Dorsolateral prefrontal cortex (tissue), 122 donors: ENCODE measurements at places on chromosomes 1 and 21. TPM values are rescaled to one million over a fixed set of nuclear protein-coding genes. Genes with fewer than 3 reads are reported as not detected.

DNA sequence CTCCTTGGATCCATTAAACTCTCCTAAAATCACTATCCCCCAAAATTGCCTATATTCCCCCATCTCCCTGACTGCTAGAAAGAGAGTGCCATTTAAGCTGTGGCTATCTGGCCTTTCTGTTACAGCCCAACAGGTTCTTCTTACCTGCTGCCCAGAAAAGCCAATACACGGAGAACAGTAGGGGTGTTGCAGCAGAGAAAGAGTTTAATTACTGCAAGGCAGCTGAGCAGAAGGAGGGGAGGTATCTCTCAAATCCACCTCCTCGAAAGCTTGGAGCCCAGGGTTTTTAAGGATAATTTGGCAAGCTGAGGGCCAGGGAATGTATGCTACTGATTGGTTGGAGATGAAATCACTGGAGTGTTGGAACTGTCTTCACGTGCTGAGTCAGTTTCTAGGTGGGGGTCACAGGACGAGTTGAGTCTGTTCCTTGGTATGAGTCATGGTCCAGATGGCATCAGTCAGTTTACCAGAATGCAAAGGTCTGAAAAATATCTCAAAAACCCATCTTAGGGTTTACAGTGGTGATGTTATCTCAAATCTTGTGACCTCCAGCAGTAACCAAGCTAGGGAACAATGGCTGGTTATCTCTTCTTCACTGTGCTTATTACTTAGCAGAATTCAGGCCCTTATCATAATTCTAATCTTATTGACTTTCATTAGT, 89.8 kb downstream of the SMYD3 start:
- DNase-seq = no peak

- no peak for DNase-seq
These were observed 13.1 kb downstream of the C1orf115 start for GRCh38 chr1:220703305-220703704.

DNA sequence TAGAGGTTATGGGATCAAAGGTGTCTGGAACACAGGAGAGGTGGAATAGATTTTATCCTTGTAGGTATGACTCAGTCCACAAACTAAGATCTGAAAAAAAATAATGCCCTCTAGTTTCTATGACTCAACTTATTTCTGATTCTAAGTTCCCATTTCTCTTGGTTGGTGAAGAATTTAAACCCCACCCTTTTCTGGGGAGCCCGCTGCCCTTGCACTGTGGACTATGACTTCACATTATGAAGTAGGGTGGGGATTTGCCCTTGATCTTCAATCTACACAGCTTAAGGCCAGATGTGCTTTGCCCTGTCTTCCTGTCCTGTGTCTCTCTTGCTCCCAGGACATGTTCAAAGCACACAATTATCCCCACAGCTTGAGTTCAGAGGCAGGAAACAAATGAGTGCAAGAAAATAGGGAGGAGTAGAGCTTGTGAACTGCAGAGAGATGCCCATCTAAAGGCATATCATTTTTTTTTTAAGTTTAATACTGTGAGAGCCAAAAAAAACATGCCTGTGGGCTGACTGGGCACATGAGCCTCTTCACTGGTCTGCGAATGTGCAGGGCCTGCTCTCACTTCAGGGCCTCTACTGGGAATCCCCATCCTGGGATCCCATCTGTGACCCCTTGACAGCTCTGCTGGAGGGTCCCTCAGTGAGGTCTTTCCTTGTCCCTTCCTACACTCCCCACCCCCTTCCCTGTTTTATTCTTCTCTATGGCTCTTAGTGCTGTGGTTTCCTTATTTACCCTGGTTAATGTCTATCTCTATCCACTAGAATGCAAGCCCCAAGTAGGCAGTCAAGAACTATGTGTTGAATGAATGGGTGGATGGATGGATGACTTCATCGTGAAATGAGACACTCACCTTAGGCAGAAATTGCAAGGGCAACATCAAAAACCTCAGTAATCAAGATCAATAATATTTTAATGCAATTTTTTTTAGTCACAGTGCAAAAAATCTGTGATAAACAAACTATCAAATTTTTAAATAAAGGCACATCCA, 61.5 kb downstream of the CD58 start:
- no peak for DNase-seq

GRCh38 chr1:109112056-109112651, 1.8 kb upstream of the ELAPOR1 start:
- no peak for DNase-seq

- no peak for DNase-seq
These were observed 65.6 kb upstream of the RRP15 start for GRCh38 chr1:218219460-218219859.

- no peak for DNase-seq
These were observed 2.8 kb downstream of the COL18A1 start for GRCh38 chr21:45407629-45408247.

- DNase-seq = no peak
These were observed 247.6 kb downstream of the KCNJ6 start for GRCh38 chr21:37668462-37669239.

- DNase-seq = peak; percentile 89
These were observed at the start of gene HECTD3 for GRCh38 chr1:45010855-45011811. Gene HECTD3, minus strand, starts transcription at chr1:45011324. Its CDS starts 67 bp downstream, at chr1:45011257.

DNA sequence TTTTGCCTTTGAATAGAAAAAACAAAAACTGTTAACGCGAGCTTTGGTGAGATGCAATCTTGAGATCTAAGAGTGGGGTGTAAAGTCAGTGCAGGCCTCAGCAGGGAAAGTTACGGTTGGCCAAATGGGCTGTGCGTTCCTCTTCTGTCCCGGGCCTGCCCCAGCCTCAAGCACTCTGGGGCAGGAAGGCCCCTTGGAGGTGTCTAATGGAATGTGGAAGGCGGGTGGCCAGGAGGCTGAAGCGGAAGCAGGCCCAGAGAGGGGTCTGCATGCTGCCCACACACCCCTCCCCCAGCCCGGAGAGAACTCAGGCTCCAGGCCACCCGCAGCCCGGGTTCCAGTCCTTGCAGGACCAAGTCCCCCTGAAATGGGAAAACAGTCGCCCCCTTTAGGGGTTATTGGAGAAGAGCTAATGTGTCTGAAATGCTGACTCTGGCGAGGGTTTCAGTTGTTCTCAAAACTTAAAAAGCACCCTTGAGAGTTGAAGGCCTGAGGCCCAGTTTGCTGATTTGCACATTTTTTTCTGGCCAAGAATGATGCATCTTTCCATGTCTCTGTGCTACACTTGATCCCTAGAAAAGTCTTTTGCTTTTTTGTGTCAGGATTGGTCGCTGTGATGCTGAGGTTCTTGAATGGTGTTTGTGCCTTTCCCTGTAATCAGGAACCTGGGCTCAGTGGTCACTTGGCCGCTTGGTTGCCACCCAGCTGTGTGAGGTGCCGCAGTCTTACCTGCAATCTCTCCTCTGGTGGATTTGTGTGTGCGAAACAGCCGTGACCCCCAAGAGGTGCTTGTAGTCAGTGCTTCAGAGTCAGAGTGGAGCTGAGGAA, 2.0 kb downstream of the COL18A1 start:
- no peak for DNase-seq

GRCh38 chr1:178664278-178664677, 60.8 kb upstream of the RALGPS2 start:
- no peak for DNase-seq

GRCh38 chr1:209747580-209748262, 8.1 kb upstream of the TRAF3IP3 start:
- DNase-seq = peak; percentile 83

GRCh38 chr21:16457498-16457897, 727.7 kb downstream of the USP25 start:
- no peak for DNase-seq

- DNase-seq = no peak
These were observed 124.2 kb upstream of the LYPLAL1 start for GRCh38 chr1:219049501-219049900.

- no peak for DNase-seq
These were observed 117.5 kb upstream of the HOOK1 start for GRCh38 chr1:59697150-59697800.

DNA sequence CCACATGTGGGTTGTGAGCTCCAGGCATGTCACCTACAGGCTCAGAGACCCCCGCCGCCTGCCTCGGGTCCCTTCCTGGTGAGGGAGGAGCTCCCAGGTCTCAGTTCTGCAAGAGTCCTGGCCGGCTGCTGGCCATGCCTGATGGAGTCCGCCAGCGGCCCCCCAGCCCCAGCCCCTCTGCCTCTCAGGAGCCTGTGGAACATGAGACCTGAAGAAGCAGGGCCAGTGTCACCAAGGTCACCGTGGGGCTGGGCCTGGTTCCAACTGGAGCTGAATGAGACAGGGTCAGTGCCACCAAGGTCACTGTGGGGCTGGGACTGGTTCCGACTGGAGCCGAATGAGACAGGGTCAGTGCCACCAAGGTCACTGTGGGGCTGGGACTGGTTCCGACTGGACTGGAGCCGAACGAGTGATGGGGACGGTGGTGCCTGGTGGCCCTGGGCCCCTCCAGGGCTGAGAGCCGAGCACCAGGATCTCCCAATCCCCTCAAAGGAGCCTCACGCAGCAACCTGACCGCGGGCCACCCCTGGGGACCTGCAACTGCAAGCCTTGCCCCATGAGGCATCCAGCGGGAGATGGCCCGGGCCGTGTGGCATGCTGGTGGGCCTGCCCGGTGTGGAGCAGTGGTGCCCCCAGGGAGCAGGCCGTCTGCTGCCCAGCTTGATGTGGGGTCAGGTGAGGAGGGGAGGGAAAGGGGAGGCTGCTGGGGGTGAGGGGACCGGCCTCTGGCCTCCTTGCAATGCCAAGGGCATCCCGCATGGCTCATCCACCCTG, 14.5 kb upstream of the PTTG1IP start:
- no peak for DNase-seq

The C8B gene
- not detected for total RNA-seq

The F13B gene
- total RNA-seq = not detected

The PYHIN1 gene
- total RNA-seq = not detected

The SPRR3 gene
- not detected for total RNA-seq

The ZNF672 gene
- total RNA-seq = 17.8 TPM

The LMX1A gene
- total RNA-seq = not detected

The AIRE gene
- total RNA-seq = 3.8 TPM

The MYBPH gene
- 0.27 TPM for total RNA-seq

The INAVA gene
- total RNA-seq = 1.9 TPM

The ABCA4 gene
- 0.61 TPM for total RNA-seq
